CD4-positive, alpha-beta T cell (primary cell): ENCODE measurements at places on chromosomes 4 and X. TPM values are rescaled to one million over a fixed set of nuclear protein-coding genes. Genes with fewer than 3 reads are reported as not detected.

Gene HERC5
- 23.9 TPM for total RNA-seq

Gene TCEANC
- 8.3 TPM for total RNA-seq

Gene ABLIM2
- 2.7 TPM for total RNA-seq

Gene PRKG2
- total RNA-seq: 0.39 TPM

Gene BTK
- total RNA-seq: 0.42 TPM

Gene CUL4B
- total RNA-seq: 34.1 TPM

Gene GIMD1
- total RNA-seq: not detected

Gene XAGE1A
- total RNA-seq: not detected

Gene IL13RA2
- total RNA-seq: not detected

Gene SPATA4
- not detected for total RNA-seq

Gene STK32B
- not detected for total RNA-seq

Gene SEPTIN11
- total RNA-seq: 8.1 TPM

Gene ARHGAP10
- 5.7 TPM for total RNA-seq

Gene TMEM150C
- total RNA-seq: not detected
